ENCODE measurements at places on chromosomes 6 and 20. TPM values are rescaled to one million over a fixed set of nuclear protein-coding genes. Genes with fewer than 3 reads are reported as not detected.

TSHZ2 gene
- total RNA-seq = 0.76 TPM

OGFRL1 gene
- total RNA-seq = 5.1 TPM

MLN gene
- not detected for total RNA-seq

RNF182 gene
- not detected for total RNA-seq

CST2 gene
- not detected for total RNA-seq

FOXF2 gene
- total RNA-seq = not detected

SNX9 gene
- 76.4 TPM for total RNA-seq

RTF2 gene
- 78.2 TPM for total RNA-seq

DPPA5 gene
- not detected for total RNA-seq

NR2E1 gene
- not detected for total RNA-seq

TFAP2C gene
- not detected for total RNA-seq

PRSS16 gene
- 0.44 TPM for total RNA-seq
